ENCODE measurements at places on chromosomes 13 and 19. TPM values are rescaled to one million over a fixed set of nuclear protein-coding genes. Genes with fewer than 3 reads are reported as not detected.
A peak's percentile ranks its signal among the peaks of the same experiment; 100 is the strongest.

- H3K4me3 ChIP-seq = no peak overlapping the region
- H3K27me3 ChIP-seq = no peaks in the 10 kb centered on the region
- DNase-seq = no peak
These were observed 54.7 kb upstream of the URAD start for GRCh38 chr13:28043224-28043623.

KCTD12 gene
- total RNA-seq = 27.9 TPM

- no peaks in the 10 kb centered on the region for H3K27me3 ChIP-seq
- H3K4me3 ChIP-seq = no peak overlapping the region
- no peak overlapping the region for H3K27ac ChIP-seq
- DNase-seq = no peak
- H3K36me3 ChIP-seq = no peaks in the 10 kb centered on the region
These were observed 11.6 kb upstream of the ZNF536 start for GRCh38 chr19:30360376-30361106.

ETHE1 gene
- total RNA-seq = 40.7 TPM

MUC16 gene
- total RNA-seq = 0.54 TPM

- H3K4me3 ChIP-seq = no peak overlapping the region
- DNase-seq = peak; percentile 94
- no peaks in the 10 kb centered on the region for H3K36me3 ChIP-seq
- H3K27ac ChIP-seq = peak overlapping the region; percentile 52
- no peaks in the 10 kb centered on the region for H3K27me3 ChIP-seq
These were observed 186.2 kb downstream of the EFNB2 start for GRCh38 chr13:106349080-106349931.

Measured in thyroid gland (tissue), 4 donors.